ENCODE measurements at places on chromosomes 13 and 19.

- DNase-seq = no peak
Observed at GRCh38 chr19:58037927-58038687, 4.3 kb downstream of the ZSCAN1 start.

DNA sequence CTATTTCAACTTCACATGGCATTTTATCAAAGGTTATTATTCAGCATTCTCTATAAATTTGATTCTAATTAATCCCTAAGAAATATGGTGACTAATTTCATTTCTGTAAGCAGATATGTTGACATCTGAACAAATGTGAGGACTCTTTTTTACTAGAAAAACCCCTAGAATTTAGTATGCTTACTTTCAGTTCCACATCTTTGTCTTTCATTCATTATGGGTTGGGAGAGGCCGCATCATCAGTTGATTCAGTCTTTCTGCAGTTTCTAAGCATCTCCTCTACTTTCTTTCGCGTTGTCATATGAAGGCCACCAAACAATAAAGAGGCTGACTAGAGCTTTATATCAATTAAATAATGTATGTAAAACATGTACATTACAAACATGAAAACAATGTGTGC is 55.4 kb upstream of the MTIF3 start:
- no peak for DNase-seq

GRCh38 chr19:39701291-39701690 is 3.0 kb upstream of the LGALS14 start:
- no peak for DNase-seq

- peak; percentile 26 for DNase-seq
Observed at GRCh38 chr13:110015253-110015652, 228.9 kb upstream of the IRS2 start.

- no peak for DNase-seq
Observed at GRCh38 chr19:6076675-6077463, 33.4 kb downstream of the RFX2 start.

DNA sequence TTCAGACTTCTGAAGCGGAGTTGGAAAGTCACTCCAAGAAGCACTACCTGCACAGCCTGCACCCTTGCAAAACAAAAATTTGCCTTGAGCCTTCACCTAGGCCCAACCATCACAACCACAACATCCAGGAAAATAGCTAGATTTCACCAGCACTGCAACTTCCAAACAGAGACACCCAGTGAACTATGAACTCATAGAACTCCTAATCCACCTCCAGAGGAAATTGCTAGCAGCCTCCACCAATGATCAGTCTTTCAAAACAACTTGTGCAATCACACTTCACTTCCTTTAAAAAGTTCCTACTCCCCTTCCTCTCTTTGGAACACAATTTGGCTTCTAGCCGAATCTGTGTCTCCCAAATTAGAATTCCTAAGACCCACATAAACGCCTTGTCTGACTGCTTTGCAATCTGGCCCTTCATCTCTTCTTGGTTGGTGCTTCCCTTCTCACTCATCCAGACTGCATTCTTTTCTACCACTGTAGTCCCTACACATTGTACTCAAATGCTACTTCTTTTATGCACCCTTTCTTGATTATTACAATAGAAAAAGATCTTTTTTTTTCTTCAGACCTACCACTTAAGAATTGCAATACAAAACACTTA is 489.2 kb upstream of the ARGLU1 start:
- DNase-seq = no peak

- DNase-seq = no peak
Observed at GRCh38 chr19:45008552-45008951, 7.3 kb downstream of the RELB start.

DNA sequence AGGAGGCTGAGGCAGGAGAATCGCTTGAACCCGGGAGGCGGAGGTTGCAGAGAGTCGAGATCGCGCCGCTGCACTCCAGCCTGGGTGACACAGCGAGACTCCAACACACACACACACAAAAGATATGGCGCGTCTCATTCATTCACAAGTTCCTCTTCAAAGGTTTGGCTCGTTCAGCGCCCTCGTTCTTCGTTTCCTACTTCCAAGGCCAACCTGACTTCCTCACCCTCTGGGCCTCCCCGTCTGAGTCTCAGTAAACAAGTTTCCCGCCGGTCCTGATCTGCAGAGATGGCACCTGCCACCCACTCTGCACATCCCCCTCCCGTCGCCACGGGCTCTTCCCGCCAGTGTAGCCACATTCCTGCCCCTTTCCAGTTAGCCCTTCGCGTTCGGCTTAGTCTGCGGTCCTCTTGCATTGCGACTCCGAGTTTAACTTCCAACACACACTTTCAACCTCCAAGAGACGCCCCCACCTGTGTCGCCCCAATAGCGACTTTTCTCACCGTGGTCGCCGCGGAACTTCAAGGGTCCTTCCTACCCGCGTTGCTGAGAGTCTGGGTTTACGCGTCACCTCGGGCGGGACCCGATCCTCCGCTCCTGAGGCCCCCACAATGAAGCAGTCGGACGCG is 1.3 kb upstream of the BSG start:
- DNase-seq = peak; percentile 43

GRCh38 chr19:13022859-13023636 is 27.8 kb downstream of the NFIX start:
- no peak for DNase-seq

DNA sequence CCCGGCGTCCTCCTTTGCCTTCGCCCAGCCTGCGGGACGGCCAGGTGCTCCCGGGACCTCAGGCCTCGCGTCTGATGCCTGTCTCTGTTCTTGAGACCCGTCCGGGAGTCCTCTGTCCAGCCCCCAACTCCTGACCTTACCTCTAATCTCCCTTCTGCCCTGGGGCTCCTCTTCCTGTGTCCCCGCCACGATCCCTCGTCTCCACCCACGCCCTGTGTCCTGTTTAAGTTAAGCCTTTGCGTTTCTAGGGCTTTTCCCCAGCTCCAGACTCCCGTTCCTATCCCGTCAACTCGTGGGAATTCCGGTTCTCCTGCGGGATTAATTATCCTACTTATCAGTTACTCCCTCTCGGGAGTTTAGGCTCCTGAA is 686 bp downstream of the LENG8 start:
- DNase-seq = no peak

GRCh38 chr19:30955112-30956104 is 393.8 kb downstream of the TSHZ3 start:
- DNase-seq = no peak

DNA sequence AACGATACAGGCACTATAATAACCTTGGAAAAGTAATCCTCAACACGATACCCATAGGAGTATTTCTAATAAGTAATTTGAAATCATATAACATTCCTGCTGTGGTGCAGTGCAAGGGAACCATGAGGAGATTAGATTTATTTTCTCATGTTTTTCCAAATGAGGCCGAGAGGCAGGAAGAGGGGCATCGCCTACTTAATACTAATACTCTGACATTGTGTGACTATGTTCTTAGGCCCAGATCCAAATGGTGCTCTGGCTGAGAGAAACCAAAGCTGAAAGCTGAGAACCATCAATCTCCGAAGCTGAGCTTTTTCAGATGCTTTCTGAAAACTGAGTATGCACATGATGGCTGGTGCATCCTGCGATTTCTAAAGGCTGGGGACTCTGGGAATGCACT is 248.0 kb upstream of the MAB21L1 start:
- DNase-seq = no peak

GRCh38 chr13:97124915-97125809 is 97.0 kb upstream of the MBNL2 start:
- peak; percentile 88 for DNase-seq

DNA sequence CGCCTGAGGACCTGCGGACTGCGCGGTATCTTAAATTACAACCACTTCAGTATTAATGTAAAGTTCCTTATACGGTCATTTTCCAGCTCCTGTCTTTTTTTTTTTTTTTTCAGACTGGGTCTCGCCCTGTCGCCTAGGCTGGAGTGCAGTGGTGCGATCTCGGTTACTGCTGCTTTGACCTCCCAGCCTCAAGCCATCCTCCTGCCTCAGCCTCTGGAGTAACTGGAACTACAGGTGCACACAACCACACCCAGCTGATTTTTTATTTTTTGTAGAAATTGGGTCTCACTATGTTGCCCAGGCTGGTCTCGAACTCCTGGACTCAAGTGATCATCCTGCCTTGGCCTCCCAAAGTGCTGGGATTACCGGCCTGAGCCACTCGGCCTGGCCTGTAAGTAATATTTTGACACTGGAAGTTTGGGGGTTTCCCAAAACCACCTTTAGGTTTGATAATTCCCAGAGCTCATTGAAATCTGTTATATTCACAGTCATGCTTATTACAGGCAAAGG is 406 bp upstream of the EID2B start:
- DNase-seq = no peak

- no peak for DNase-seq
Observed at GRCh38 chr13:51025245-51025905, 85.7 kb downstream of the C13orf42 start.

GRCh38 chr19:17948514-17948900 is 15.7 kb downstream of the CCDC124 start:
- DNase-seq = no peak

- DNase-seq = no peak
Observed at GRCh38 chr13:80259159-80259558, 81.8 kb downstream of the SPRY2 start.

DNA sequence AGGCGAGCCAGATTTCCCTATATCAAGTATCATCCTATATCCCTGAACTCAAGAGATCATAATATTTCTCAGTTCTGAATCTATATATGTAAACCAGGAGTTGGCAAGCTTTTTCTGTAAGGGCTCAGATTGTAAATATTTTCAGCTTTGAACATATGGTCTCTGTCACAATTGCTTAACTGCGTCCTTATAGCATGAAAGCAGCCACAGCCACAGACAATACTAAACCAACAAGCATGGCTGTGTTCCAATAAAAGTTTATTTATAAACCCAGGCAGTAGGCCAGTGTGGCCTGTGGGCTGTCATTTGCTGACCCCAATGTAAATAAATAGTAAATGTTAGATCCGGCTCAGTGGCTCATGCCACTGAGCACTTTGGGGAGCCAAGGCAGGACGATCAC is 12.2 kb upstream of the MYH14 start:
- DNase-seq = no peak

DNA sequence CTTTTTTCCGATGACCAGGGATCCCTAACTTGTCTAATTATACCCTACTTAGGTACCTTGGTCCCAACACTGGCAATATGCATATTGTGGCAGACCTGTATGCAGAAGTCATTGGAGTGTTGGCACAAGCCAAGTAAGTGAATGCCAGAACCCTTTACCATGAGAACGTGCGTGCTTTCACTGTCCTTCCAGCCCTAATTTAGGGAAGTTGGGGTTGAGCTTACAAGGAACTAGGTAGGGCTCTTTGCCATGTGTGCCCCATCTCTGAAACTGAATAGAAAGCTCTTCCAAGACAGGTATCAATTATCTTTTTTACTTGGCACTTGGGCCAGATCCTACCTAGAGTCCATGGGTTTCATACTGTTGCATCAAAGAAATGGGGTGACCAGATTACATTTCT is 93.2 kb downstream of the FRY start:
- DNase-seq = no peak

GRCh38 chr19:45924891-45925447 is 10.4 kb upstream of the NANOS2 start:
- DNase-seq = no peak

DNA sequence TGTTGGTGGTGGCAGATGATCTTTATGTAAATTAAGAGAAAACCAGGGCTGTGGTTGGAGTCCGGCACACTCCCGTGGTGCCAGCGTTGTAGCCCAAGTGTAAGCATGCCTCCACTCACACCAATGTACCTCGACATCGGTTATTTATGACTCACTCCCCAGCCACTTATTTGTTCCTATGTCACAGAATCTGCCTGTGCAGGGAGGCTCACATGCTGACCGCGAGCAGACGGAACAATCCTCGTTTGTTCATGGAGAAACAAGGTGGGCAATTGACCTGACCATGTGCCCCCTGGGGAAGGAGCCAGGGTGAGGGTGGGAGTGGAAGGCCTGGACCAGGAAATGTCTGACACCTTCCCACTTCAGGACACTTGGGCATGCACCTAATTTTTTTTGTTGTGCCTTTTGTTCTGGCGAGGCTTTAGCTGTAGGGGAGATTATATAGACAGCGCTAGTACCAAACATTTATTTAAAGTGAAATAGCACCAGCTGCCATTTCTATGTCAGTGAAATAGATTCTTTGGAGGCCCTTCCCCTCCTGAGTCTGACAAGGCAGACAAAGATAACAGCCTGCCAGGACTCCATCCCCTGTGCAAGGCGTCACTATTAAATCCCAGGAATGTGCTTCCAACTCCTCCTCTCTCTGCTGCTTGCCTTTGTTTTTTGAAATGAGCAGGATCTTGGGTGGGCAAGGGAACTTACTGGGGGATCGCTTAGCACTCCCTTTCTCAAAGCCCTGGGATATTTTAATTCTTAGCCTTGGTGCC is 394.2 kb downstream of the FGF9 start:
- DNase-seq = no peak

DNA sequence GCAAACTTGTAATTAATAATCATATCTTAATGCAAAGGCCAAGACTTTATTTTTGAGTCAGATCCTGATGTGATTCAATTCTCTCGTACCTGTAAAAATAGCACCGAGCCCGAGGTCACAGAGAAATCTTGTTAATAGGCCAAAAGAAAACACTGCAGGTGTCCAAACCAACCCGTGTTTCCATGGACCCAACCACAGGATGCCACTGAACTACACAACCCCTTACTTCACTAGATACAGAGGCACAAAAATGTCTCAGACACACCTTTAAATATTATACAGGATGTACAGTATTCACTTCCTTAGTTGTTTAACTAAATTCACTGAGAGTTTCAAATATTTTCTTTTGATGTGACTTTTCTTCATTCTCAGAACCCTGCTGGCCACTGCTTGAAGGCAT is 530.9 kb downstream of the MYO16 start:
- no peak for DNase-seq

- no peak for DNase-seq
Observed at GRCh38 chr19:58544591-58545285, 874 bp downstream of the TRIM28 start.

DNA sequence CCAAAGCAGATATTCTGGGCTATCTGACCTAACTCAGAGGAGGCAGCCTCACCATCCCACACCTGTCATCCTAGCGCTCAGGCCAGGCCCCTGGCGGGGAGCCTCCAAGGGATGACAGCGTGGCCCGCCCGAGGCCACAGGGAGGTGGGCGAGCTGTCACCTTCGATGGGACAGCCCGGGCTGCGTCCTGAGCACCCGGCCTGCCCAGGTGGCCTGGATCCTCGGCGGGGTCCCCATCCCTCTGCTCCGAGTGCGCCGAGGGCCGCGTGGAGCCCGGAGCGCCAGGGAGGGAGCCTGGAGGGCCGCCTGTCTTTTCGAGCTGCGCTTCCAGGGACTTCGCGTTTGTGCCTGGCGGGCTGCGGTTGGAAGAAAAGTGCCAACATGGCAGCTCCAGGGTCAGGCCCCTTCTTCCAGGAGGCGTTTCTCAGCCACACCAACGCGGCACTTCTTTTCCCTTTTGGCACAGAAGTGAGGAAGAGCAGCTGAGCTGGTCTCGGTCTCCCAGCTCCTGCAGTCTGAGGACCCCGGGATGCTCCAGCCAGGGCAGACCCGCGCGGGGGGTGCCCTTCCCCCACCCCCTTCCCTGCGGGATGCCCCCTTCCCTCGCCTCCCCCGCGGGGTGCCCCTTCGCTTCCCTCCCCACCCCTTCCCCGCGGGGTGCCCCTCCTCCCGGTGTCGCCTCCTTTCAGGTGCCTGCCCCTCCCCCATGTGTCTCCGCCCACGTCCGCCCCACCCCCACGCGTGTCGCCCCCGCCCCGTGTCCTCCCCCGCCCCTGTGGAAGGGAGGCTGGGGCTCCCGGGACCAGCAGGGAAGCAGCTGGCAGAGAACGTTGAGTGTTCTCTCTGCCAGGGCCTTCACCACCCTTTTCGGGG is 42.3 kb downstream of the GJA3 start:
- no peak for DNase-seq
